ENCODE measurements at places on chromosomes 5 and 9.
A peak's percentile ranks its signal among the peaks of the same experiment; 100 is the strongest.

DNA sequence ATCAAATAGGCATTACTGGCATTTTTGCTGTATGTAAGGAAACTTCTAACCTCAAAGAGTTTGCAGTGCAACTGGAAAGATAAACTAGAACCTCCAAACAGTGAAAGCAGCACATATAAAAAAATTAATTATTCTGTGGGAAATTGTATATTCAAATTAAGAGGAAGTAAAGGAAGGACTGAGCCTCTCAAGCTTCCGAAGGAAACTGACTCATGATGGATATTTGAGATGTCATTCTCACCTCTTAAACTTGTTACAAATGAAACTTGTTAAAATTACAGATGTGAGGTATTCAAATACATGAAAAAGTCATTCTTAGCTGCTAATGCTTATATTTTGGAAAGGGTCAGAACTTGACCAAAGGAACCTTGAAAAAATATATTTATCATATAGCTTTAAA, 538.7 kb downstream of the PDE4D start:
- DNase-seq, result no peak

GRCh38 chr5:96927008-96927407, 8.9 kb upstream of the LNPEP start:
- DNase-seq, result no peak

DNA sequence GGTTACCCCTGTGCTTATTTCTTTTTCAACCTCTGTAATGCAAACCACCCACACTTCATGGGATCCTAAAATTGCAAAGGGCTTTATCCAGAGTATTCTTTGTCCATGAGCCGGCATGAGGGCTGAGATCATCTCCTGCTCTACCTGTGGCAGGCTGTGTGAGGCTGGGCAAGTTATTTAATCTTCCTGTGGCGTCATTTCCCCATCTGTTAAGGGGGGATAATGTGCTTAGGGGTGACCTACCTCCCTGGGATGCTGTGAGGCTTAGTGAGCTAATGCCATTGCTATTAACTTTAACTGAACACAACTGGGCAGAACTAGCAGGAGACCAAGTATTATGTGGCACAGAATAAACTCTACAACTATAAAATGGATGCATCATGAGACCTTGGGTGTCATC, 17.0 kb downstream of the FRMPD1 start:
- no peak for DNase-seq

- no peak for DNase-seq
Measured at GRCh38 chr5:57710126-57710525, 227.5 kb upstream of the ACTBL2 start.

DNA sequence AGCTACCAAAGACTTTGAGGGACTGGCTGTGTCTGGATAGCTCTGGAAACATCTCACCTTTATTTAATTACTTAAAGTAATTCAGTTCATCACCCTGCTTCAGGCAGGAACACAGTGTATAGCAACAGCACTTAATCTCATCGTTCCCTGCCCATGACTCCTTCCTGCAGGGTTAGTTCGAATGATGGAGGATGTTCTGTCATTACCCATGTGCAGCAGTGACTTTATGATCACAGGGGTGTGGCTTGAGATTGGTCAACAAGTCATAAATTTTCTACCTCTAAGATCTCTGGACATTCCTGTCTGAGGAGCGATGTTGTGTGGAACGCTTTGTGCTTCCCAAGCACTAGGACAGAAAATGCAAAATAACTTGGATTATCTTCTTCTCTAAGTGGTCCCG, 37.1 kb upstream of the PRUNE2 start:
- no peak for DNase-seq

DNA sequence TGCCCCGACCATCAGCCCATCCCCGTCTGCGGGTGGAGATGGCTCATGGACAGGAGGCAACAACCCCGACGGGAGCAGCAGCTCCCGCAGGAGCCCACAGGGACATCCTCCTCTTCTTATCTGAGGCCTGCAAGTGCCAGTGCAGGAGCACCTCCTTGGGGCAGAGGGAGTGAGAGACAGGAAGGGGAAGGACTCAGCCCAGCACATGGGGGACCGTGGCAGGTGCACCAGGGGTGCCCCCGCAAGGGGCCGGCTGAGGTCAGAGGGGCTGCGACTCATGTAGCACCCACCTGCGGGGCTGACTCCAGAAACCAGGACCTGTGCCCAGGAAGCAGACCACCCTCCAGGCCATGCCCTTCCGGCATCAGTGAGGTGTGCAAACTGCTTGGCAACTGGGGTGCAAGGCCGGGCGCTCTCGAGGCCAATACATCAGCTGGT, 259.8 kb upstream of the ADAMTS16 start:
- DNase-seq, result no peak

DNA sequence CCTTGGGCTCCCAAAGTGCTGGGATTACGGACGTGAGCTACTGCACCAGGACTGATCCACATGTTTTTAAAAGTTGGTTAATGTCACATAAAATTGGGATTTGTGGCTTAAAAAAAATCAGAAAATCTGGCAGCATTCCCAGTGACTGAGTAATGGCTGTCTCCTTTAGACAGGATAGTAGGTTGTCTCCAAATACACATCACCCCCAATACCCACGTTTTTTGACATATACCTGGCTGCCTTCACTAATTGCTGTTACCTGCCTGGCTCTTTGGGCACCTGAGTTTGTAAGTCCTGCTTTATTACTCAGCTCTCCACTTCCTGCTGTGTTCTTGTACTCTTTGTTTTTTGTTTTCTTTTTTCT, 84.8 kb downstream of the KDM4C start:
- DNase-seq, result no peak

DNA sequence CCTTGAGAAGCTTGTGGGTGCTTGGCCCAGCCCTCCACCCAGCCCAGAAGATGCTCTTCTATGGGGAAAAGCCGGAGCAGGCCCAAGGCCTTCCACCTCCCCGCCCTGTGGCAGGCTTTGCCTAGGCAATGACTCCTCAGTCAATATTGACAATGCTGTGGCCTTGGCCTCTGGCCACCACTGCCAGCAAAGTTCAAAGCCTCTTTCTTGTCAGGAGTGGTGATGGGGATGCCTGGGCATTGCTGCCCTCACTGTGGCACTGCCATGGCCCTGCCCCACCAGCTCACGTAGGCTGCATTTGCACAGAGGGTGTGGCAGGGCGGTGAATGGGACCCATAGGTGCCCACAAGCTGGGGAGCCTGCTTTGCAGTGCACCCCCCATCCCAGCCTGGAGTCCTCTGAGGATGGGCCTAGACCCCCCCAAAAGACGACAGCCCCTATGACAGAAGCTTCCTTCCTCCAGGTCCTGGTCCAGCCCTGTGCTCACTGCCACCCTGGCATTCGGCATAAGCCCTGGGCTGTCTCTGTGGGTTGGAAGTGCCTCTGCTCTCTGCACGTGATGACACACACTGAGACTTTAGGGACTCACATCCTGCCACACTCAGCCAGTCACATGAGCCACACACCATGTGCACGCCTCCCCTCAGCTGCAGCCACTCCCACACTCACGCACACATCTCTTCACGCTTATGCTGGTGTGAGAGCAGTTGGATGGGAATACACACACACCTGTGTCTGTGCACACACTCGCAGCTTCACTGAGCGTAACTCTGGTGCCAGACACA, 31.1 kb downstream of the MORN5 start:
- DNase-seq, result no peak

- DNase-seq, result no peak
Measured at GRCh38 chr9:120777229-120777628, 16.0 kb downstream of the FBXW2 start.

- no peak for DNase-seq
Measured at GRCh38 chr9:106857811-106858470, 5.0 kb upstream of the ZNF462 start.

DNA sequence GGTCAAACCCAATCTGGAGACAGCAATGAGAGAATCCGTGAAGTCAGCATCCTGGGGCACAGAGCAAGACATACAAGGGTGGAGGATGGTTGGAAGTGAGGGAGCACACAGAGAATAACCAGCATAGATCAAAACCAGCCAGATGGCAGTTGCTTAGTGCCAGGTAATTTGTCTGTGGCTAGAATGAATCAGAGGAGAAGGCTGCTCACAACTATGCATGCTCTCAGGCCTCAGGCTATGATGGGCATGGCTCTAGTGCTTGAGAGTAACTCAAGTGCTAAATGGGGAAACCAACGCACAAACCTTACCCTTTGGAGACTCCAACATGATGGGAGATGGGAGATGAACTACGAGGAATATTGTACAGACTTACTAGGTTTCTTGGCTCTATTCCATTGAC, 160.8 kb downstream of the DMRT2 start:
- no peak for DNase-seq

- no peak for DNase-seq
Measured at GRCh38 chr9:98873951-98874371, 66.5 kb downstream of the GALNT12 start.

DNA sequence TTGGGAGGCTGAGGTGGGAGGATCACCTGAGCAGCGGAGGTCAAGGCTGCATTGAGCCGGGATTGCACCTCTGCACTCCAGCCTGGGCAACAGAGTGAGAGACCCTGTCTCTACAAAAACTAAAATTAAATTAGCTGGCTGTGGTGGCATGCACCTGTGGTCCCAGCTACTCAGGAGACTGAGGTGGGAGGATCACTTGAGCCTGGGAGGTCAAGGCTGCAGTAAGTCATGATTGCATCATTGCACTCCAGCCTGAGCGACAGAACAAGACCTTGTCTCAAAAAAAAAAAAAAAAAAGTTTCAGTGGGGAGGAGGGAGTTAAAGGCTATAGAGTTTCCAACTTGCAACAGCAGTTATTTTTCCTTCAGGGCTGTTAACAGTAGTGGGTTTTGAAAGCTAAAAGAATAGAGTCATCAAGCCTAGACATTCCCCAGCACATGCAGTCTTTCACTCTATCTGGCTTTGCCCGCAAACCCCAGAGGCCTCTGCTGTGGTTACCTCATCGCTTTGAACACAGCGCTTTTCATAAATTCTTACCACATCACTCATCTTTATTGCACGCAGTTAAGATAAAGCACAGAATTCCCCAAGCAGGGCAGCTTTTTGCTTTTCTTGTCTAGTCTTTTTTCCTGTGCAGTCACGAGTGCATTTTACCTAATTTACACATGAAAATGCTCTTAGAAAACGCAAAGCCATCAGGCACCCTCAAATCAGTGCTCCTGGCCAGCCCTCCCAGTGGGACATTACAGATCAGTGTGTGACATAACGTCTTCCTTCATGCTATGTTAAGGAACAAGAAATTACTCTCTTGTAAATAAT, 8.7 kb upstream of the SLC2A8 start:
- DNase-seq, result peak; percentile 88

DNA sequence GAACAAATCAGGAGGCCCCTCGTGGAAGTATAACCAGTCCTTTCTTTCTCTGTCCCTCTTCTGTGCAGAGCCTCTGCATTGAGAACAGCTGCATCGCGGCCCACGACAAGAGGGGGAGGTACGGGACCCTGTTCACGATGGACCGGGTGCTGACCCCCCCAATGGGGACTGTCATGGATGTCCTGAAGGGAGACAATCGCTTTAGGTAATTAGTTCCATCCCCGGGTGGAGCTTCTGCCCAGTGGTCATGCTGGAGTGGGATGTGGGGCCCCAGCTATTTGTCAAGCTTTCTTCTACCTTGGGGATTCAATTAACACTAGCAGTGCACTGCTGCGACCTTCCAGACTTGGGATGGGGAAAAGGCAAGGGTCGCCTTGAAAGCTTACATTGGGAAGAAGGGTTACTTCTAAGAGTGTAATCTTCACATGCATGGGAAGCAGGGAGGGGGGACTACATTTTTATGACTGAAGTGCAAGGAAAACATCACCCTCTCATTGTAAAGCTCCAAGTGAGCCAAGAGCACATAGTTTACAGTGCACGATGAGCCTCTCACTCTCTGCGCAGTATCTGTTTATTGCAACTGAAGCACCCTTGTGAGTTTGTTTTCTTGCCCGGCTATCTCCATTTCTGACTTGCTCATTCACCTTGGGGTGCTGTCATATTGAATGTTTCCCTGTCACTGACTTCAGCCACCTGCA, 27.0 kb downstream of the TGFBI start:
- no peak for DNase-seq

DNA sequence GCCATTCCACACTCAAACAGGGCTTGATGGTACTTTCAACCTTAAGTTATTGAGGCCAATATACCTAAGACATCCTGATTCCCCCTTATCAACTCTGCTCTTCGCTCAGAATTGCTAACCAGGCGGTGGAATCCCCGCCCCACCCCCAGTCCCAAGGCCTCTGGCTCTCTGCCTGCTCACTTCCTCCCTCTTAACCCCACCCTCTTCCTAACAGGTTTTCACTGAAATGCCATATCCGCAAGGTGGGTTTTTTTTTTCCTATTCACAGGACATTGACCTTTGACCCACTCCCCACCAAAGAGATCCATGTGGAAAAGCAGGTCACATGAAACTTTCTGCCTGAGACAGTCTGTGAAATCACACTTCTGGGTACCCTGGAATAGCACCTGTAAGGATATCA, 66.6 kb upstream of the IFNK start:
- DNase-seq, result peak; percentile 5

- no peak for DNase-seq
Measured at GRCh38 chr9:89814340-89815040, 209.7 kb downstream of the GADD45G start.

DNA sequence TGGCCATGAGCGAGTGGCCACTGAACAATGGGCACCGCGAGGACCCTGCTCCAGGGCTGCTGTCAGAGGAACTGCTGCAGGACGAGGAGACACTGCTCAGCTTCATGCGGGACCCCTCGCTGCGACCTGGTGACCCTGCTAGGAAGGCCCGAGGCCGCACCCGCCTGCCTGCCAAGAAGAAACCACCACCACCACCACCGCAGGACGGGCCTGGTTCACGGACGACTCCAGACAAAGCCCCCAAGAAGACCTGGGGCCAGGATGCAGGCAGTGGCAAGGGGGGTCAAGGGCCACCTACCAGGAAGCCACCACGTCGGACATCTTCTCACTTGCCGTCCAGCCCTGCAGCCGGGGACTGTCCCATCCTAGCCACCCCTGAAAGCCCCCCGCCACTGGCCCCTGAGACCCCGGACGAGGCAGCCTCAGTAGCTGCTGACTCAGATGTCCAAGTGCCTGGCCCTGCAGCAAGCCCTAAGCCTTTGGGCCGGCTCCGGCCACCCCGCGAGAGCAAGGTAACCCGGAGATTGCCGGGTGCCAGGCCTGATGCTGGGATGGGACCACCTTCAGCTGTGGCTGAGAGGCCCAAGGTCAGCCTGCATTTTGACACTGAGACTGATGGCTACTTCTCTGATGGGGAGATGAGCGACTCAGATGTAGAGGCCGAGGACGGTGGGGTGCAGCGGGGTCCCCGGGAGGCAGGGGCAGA, 53.3 kb downstream of the JADE2 start:
- no peak for DNase-seq

DNA sequence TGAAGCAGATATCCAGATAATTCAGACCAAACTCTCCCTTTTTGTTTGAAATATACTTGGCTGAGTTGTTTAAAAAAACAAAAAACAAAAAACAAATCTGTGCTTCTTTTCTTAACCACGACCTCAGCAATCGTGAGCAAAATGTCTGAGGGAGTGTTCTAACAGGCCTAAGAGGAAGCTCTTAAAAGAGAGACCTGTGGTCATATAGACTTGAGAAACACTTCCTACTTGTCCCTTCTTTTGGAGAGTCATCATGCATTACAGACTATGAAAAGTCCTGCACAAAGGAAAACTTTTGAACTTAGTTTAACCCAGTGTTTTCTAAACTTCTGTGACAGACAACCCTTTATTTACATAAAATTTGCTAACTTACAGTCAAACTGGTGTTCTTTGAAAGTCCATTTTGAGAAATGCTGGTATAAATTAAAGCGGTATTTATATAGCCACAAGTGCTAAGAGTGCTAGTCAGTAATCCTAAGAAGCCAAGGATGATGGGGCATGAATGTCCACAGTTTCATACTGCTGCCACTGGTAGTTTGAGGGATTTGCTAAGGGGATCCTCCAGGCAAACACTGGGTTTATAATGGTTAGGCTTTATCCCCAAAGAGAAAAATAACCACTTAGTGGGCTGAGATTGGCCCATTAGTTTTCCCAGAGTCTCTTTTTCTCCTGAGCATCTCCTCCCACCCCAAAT, 199.8 kb downstream of the LRRC70 start:
- DNase-seq, result no peak
